Dorsolateral prefrontal cortex (tissue), 122 donors: ENCODE measurements at places on chromosomes 7 and 10.

DNA sequence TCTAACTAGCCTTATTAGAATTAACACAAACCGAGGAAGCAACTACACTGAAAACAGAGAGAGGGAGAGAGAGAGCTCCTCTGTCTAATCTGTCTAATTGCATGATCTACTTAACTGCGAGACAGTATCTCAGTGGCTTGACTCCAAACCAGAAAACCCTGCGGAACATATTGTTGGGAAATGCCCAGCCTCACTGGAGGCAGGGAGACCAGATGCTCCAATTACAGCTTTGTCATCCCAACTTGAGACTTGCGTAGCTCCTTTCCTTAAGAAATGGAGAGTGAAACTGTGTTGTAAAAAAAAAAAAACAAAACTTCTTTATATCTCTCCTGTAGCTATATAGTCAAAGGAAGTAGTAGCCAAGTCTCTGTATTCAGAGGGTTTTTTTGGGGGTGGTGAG, 52.0 kb upstream of the ZNRF2 start:
- DNase-seq = no peak

DNA sequence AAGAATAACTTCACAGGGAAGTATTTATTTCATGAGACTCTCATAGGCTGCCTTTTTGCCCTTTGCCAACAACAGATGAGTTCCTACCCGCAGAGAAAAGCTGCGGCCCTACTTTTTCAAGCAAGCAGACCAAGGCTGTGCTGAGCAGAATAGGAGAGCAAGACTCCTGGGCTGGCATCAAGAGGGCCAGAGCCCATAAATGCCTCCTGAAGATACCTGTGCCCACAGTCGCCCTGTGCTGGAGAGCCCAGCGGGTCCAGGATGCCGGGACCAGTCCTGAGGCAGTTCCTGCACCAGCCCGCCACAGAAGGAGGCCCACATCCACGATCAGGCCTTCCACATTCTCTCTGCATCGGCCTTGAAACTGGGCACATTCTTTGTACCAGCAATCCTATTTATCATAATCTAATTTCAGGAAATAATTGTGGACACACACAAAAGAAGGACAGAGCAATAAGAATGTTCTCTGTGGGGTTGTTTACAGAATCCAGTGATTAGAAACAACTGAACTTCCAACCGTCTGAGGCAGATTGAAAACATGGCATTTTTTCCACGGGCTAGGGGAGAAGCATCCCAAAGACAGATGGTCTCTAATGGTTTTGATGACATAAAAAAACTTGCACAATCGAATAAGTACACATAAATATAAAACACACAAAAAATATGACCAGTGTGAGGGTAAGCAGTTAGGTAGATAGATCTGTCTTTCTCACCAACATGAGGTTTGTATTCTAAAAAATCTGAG, 95.6 kb downstream of the CPXM2 start:
- no peak for DNase-seq

GRCh38 chr10:115222039-115222438, 128.9 kb downstream of the ATRNL1 start:
- no peak for DNase-seq

- DNase-seq = no peak
Observed at GRCh38 chr7:110548372-110548771, 542.6 kb upstream of the LRRN3 start.

DNA sequence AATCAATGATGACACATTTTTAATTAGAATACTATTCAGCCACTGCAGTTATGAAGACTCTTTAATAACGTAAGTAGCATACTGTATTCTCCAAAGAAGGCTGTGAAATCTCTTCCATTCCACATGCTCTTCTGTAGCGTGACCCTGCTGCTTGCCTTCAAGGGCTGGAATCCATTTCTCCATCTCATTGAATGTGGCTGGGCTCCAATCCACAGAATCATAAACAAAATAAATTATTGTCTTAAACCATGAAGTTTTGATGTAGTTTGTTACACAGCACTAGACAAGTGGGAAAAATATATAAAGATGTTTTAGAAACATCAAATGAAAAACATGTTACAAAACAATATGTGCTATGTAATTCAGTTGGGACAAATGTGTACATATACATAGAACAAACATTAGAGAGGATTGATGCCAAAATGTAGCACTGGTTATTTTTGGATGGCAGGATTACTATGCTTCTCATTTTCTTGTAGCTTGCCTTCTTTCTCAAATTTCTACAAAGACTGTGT, 410.8 kb upstream of the PODXL start:
- DNase-seq = no peak

- no peak for DNase-seq
Observed at GRCh38 chr7:12244129-12244528, 33.0 kb downstream of the TMEM106B start.

- no peak for DNase-seq
Observed at GRCh38 chr10:95841661-95842498, 65.9 kb upstream of the CC2D2B start.

- no peak for DNase-seq
Observed at GRCh38 chr10:121680879-121681655, 82.8 kb upstream of the FGFR2 start.

DNA sequence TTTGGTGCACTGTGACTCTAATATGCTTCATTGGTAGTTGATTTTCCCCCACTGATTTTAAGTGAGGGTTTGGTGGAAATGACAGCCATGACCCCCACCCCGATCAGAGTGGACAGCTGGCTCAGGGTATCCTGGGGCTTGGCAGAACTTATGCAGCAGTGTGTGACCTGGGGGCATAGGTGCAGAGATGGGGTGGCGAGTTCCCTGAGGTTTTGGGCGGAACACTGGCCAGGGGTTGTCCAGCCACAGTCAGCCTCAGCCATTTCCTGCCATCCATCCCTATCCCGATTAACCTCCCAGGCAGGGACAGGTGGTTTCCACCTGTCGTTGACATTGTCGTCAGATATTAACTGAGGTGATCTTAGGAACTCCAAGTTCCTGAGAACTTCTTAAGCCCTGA, 155.8 kb upstream of the CHST15 start:
- DNase-seq = no peak

- DNase-seq = peak; percentile 34
Observed at GRCh38 chr10:17257466-17258321, 29.7 kb downstream of the VIM start.

GRCh38 chr7:46577394-46577793, 656.3 kb upstream of the IGFBP3 start:
- DNase-seq = no peak

GRCh38 chr7:114658216-114658615, 243.6 kb downstream of the FOXP2 start:
- DNase-seq = no peak

GRCh38 chr7:143901332-143901667, 676 bp downstream of the TCAF1 start:
- DNase-seq = no peak

- no peak for DNase-seq
Observed at GRCh38 chr7:142862786-142863400, 8.0 kb downstream of the EPHB6 start.

DNA sequence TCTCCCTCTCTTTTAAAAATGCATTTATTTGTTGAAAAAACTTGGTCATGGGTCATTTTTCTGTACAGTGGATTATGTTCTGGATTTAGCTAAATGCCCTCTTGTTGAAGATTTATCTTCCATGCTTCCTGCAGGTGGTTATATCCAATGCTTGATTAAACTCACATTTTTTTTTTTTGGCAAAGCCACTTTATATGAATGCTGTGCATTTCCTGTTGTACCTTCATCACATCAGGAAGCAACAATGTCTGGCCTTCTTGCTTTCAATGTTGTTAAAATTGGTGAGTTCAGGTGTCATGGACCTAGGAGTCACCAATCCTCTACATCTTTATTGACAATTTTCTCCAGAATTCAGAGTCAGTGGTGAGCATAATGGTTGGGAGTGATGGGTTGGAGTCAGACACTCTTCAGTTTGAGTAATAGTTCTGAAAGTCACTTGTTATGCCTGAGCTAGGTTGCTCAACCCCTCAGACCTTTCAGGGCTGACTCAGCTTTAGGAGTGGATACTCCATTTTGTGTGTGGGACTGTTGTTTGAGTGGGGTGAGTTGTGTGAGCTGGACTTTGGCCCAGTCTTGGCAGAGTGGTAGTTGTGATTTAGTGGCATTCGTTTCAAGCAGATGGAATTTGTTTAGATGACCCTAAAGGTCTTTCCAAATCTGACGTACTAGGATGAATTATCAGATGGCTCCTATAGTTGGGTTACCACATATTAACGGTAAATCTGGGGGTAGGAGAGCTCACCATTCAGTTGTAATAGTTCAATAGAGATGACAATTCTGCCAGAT, 213.5 kb upstream of the ZNF32 start:
- no peak for DNase-seq

- no peak for DNase-seq
Observed at GRCh38 chr7:117251687-117252086, 71.2 kb downstream of the WNT2 start.

DNA sequence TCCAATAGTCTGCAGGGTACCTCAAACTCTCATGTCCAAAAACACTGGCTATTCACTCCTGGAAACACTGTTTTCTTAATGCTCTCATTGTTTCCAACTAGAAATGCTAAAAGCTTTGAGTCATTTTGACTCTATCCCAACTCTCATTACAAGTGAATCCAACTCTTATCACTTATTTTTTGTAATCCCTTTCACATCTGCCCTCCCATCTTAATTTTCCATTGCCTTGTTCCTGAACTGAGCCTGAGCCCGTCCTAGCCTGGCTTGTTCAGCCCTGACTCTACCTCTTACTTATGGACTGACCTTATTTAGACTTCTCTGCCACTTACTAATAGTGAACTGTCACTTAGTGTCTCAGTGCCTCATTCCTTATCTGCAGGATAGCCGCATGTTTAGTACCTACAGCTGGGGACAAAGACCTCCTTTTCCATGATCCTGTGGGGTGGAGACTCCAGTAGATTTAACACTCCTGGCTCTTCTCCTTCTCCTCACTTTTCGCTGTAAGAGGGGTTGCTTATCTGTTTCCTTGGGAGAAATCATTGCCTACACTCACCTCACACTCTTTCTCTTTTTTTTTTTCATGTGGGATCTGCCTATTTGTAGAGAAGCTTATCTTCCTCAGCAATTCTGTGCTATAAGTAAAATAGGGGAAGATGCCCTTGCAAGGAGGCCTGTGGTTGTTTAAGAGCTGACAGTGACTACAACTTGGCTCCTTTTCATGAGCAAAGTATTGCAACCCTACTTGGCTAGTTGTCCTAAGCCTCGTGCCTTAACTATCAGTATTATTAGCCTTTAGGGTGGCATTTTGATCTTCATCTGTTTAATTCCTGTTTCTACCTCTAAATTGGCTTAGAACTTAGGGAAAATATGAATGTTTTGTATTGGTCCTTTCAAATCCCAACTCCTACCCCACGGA, 56.4 kb downstream of the SLC16A12 start:
- no peak for DNase-seq

DNA sequence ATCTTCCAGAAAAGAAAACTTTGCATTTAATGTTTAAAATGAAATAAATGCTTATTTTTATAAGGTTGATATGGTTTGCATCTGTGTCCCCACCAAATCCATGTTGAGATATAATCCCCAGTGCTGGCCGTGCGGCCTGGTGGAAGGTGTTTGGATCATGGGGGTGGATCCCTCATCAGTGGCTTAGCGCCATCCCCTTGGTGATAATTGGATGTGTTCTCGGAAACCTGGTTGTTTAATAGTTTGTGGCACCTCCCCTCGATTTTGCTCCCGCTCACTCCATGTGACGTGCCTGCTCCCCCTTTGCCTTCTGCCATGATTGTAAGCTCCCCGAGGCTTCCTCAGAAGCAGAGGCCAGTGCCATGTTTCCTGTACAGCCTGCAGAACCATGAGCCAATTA, 2.4 kb upstream of the MTPAP start:
- no peak for DNase-seq

GRCh38 chr10:114256822-114257221, 17.8 kb downstream of the VWA2 start:
- no peak for DNase-seq

DNA sequence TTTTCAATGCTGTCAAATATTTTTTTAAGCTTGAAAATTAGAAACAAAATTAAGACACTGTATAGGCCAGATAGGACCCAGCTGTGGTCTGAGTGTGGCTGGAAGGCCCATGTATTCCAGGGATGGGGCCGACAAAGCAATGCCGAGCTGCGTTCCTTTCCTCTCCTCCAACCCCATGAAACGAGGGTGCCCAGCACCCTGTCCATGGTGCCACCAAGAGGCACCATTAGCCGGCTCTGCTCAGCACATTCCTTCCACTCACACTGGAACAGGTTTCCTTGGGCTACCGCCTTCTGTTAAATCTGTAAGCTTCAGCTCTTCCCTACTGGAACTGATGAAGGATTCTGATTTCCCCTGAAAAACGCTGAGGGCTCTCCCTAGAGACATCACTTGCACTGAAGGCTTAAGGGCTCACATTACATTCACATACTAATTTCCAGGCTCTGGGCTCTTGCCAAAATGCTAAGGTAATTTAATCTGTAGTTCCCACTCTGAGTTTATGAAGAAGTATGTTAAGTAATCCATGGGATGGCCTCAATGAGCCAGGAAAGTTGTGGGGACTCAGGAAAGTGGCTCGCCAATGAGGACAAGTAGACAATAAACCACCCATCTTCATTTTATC, 73.7 kb upstream of the CAMK2B start:
- DNase-seq = no peak

DNA sequence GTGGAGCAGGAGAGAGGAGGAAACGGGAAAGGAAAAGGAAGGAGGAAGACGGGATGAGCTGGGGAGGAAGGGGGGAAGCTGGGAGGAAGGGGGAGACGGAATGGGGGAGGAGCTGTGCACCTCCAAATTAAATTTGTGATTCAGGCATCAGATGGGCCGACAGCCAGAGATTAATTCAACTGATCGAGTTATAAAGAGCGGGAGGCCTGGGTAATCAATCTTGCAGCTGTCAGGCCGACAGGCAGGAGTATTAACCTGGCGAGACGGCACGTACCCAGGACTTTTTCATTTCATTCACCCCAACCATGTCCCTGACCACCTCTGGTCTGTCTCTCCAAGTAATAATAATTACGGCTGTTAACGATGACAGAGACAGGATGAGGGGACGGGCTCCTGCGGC, 26.2 kb downstream of the KAZALD1 start:
- no peak for DNase-seq

- no peak for DNase-seq
Observed at GRCh38 chr7:157518514-157519175, 181.8 kb downstream of the DNAJB6 start.

- no peak for DNase-seq
Observed at GRCh38 chr10:120552262-120552661, 95.2 kb downstream of the PLPP4 start.

DNA sequence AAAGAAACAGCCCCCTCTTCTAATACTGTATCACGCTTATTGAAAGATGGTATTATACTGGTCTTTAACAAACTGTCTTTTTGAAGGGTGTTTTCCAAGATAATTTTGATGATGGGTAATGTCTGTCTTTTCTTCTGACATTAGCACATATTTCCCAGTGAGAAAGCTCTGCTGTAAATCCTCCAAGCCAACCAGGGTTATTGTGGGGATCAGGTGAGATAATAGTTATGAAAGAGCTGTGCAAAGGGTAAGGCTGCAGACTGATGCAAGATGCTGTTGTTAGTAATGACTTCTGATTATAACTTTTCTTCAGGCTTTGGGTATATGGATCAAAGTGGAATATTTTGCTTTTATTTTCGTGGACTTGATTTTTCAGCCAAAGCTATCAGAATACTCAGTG, 581.7 kb downstream of the REEP3 start:
- DNase-seq = no peak
